Upper lobe of right lung (tissue), 1 donor: ENCODE measurements at places on chromosomes 16 and 17. TPM values are rescaled to one million over a fixed set of nuclear protein-coding genes. Genes with fewer than 3 reads are reported as not detected.

GRCh38 chr16:52577130-52577706, 30.3 kb upstream of the TOX3 start:
- DNase-seq, result no peak

DNA sequence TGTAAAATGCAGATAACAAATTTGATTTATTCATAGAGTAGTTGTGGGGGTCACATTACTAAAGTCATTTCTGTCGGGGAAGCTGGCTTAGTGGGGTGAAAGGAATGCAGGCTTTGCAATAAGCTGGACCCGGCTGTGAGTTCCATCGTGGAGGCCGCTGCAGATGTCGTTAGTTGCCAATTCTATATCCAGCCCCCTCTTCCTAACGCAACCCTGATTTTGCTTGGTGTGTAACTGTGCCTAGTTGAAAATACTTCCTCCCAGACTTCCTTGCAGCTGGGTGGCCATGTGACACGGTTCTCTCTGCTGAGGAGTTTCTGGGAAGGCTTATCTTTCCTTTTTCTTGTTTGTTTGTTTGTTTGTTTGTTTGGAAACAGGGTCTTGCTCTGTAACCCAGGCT, 4.5 kb downstream of the MFSD6L start:
- no peak for DNase-seq

SHCBP1 gene
- 1.0 TPM for total RNA-seq

DNA sequence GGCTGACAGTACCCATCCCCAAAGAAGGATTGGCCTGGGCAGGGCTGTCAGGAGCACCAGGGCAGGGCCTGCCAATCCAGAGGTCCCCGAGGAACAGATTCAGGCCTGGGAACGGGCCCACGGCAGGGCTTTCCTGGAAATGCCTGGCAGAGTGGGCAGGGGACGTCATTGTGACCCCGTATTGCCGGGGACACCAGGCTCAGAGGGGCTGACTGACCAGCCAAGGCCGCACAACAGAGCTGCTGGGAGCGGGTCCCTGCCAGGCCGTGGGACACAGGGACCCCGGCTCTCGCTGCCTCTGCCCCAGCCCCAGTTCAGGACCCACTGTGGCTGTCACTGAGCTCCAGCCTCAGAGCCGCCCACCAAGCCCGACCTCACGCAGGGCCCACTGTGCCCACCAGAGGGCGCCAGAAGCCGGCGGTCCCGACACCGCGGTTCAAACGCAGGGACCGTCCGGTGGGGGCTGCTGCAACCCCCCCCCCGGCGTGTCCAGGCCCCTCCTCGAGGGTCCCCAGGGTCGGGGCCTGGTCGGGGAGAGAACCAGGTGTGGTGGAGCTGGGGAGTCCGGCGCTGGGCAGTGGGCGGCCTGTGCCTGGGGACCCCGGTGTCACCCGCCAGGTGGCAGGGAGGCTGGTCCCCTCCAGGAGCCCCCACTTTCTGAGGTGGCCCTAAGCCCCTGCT, 15.2 kb upstream of the SSTR5 start:
- no peak for DNase-seq

DNA sequence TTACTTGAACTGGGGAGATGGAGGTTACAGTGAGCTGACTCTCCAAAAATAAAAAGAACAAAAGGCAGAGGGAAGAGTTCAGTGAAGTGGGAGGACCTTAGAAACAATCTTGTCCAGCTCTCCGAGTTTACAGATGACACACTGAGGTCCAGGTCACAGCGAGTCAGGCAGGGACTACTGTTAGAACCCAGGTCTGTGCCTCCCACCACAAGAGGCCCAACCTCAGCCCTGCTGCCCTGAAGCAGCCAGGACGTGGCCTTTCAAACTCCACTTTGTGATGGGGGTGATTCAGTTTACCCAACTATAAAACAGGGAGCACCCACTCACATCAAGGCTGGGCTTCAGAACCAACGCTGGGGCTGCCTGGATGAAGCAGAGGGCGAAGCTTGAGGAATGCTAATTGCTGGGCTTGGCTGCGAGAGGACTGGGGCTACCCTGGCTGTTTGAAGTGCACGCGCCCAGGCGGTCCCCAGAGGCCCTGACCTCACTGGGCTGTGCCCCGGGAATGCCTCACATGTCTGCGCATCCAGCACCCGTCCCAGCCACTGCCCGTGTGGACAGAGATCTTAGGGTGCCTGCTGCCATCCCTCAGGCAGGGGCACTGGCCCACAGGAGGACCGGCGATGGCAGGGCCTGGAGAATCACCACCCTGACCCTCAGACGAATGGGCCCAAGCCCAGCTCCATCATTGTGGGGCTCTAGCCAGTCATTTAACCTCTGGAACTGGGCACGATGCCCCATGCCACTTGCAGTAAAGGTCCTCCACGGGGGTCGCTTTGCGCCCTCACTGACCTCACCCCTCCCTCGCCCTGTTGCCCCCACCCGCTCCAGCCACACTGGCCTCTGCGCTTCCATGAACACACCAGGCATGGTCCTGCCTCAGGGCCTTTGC, 11.4 kb downstream of the SLC5A10 start:
- no peak for DNase-seq

DNA sequence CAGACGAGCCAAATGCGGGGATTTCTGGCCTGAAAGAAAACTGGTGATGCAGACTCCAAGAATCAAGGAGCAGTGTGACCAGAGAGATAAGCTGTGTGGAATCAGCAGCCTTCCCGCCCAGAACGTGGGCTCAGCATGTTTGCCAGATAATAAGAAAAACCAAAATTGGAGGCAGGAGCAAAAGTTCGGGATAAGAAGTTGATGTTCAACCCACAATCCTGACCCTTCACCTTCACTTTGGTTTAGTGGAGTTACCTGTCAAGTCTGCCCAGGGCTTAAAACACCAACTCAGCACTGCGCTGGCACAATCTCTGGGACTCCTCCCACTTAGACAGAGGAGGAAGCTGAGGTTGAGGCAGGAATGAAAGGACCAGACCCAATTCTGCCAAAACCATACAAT, 3.1 kb downstream of the SLC43A2 start:
- DNase-seq, result no peak

ALOX15B gene
- 80.2 TPM for total RNA-seq

DNA sequence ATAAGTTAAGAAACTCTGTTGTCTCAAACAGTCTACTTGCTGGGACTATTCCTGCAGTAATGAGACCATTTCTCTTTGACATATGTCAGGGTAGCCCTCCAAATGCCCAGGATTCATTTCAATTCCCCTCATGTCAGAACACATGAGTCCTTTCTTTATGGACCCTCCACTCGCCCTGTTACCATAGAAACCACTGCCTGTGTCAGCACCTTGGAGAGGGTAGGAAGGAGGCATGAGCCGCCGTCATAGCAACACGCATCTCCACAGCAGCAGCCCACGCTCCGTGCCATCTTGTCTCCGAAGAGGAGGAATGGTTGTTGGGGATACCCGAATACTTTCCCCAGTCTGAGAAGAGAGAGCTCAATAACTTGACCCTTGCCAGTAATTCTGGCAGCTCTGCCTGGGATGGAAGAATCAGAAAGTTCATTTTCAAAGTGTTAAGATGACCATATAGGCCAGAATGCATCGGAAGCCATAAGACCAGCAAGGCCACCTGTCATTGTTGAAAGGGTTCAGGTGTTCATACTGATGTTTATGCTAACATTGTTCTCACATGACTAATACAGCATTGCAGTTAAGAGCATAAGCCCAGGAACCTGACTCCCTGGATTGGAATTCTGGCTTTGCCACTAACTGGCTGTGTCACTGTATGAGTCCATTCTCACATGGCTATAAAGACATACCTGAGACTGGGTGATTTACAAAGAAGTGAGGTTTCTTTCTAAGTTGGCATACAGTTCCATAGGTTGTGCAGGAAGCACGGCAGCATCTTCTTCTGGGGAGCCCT, 141.3 kb downstream of the ABCC12 start:
- no peak for DNase-seq

GRCh38 chr17:35892091-35893035, 12.2 kb upstream of the CCL5 start:
- no peak for DNase-seq

GRCh38 chr17:58005031-58005727, 1.9 kb downstream of the SRSF1 start:
- DNase-seq, result no peak

DNA sequence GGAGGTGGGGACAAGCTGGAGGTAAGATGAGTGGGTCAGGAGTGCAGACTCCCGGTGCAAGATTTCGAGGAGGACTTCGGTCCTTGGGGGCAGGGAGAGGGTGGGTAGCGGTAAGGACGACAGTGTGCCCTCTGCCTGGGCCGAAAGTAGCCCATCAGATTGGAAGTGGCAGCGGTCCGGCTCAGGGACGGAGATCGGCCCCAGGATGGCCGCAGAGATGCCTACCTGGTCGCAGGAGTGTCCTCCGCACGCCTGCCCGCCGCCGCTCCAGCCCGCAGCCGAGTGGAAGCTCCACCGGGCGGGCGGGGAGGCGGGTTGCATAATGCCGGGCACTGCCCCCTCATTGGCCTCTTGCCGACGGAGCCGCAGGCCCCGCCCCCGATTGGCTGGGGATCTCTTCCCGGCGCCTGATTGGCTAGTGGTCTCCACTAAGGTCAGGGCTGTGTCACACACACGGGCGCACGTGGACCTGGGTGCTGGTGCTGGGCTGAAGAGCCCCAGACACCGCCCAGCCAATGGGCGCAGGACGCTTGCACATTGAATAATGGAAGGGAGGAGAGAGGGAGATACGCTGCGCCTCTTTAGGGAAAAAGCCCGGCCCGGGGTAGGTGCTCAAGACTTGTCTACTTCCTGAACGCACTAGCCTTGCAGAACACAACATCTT, at the start of gene PER1:
Gene PER1, minus strand, starts transcription at position 293 of the 664 bp plus-strand sequence. CDS start 1,698 bp downstream, outside the sequence.
- DNase-seq, result peak; percentile 99

MT3 gene
- total RNA-seq, result not detected

GRCh38 chr16:55671206-55671973, 15.6 kb downstream of the SLC6A2 start:
- no peak for DNase-seq
